Tibial artery (tissue), 4 donors: ENCODE measurements at places on chromosomes 1 and 21.

GRCh38 chr1:31258581-31258980 lies 18.9 kb upstream of the NKAIN1 start:
- DNase-seq = no peak

GRCh38 chr21:26739189-26739588 lies 106.0 kb downstream of the ADAMTS1 start:
- no peak for DNase-seq

DNA sequence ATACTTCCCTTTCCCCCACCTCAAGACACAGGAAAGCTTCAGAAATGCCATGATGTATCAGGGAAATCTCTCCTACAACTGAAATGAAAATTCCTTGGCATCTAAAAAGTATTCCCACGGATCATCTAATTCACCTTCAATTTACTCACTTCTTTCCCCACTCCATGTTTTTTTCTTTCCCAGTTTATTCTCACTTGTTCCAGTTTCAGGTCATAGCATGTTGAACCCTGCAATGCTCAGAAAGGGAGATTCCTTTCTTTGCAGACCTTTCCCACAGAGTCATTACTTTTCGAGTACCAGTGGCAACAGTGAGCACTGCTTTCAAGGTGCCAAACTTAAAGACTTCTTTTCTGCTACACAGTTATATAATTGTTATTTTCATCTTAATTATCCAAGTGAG lies 305.0 kb downstream of the VAV3 start:
- no peak for DNase-seq

DNA sequence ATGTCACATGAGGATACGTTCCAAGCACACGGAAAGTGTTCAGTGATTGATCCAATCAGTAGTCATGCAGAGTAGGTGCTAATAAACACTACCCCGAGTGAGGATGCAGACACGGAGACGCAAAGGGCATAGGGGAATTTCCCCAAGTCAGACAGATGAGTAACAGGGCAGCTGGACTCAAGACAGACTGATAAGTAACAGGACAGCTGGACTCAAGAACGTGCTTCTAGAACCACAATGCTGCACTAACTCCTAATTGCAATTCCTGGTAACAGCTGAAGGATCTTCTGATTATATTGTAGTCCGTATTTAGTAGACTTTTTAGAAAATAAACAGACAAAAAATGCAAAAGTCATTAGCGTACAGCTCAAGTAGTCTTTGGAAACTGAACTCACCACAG lies 1.9 kb upstream of the OR2T10 start:
- no peak for DNase-seq

GRCh38 chr1:158071138-158071537 lies 77.7 kb downstream of the KIRREL1 start:
- no peak for DNase-seq

DNA sequence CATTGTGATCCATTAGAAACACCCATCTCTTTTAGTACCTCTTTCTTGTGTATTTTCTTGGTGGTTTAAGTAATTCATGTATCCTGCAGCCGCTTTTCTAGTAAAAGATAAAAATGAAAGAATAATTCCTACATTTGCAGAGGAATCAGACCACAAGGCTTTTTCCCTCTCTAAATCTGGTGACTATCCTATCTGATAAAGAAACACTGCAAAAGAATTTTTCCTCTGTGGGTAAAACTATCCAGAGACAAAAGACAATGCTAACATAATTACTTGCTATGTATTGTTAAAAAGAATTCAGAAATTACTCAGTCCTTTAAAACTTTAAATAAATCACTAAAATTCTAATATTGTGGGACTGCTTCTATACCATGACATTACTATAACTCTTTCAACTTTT lies 51.0 kb downstream of the PRRX1 start:
- no peak for DNase-seq

DNA sequence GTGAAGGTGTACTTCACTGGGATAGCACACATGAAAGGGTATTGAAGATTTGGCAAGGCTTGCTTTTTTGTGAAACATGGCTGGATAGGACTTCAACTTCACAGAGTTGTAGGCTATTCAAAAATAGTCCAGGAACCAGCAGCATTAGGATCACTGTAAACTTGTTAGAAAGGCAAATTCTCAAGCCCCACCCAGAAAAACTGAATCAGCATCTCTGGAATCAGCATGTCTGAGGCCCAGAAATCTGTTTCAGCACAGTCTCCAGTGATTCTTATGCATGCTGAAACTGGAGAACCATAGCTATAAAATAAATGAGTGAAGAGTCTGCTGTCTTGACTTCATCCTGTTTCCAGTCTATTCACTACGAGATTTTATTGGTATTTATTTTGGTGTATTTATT lies 8.1 kb upstream of the KRTAP21-3 start:
- no peak for DNase-seq

DNA sequence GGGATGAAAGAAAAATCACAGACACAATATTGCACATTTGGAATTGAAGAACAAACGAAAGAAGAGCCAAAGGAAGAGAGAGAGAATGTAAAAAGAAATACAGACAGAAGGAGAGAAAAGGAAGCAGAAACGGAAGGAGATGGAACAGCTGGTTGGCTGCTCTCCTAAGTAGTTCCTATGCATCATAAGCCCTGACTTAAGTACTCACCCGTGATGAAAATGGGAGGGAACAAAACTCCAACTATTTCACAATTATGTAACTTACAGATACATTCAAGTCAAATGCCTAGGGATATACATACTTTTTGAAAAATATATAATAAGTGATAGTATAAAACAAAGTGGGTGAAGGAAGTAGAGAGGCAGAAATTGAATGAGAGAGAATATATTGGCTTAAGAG lies 88.5 kb downstream of the TTLL7 start:
- DNase-seq = no peak

DNA sequence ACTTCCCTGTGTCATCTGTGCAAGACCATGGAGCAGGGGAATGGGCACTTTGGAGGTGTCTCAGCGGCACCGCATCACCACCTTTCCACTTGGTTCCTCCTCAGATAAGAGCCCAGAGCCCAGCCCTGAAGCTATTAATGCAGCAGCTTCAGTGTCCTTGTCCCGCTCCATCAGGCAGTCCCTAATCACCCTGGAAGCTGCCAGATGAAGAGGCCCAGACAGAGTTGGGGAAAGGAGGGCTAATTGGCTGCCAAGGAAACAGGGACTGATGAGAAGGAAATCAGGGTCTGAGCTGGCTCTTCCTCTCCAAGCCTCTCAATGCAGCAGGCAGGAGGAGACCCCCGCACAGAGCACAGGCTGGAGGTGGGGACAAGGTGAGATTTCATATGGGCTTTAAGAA lies 83.1 kb upstream of the KLHDC7A start:
- no peak for DNase-seq

GRCh38 chr1:151435174-151435573 lies 24.1 kb downstream of the POGZ start:
- no peak for DNase-seq

DNA sequence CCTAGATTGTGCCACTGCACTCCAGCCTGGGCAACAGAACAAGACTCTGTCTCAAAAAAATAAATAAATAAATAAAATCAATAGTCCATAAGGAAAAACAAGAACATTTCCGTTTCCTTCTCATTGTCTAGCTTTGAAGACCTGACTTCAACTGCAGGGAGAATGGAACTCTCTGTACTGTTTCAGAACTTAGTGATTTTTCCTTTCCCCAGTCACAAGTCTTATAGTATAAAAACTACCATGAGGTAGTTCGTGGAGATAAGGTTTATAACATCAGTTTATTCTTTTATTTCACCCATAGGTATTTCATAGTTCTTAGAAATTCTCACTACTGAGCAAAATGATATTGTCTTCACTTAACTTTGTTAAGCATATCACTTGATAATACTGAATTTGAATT lies 11.4 kb upstream of the RWDD3 start:
- no peak for DNase-seq

- DNase-seq = no peak
Observed at GRCh38 chr1:50332941-50333594, 90.2 kb downstream of the DMRTA2 start.

DNA sequence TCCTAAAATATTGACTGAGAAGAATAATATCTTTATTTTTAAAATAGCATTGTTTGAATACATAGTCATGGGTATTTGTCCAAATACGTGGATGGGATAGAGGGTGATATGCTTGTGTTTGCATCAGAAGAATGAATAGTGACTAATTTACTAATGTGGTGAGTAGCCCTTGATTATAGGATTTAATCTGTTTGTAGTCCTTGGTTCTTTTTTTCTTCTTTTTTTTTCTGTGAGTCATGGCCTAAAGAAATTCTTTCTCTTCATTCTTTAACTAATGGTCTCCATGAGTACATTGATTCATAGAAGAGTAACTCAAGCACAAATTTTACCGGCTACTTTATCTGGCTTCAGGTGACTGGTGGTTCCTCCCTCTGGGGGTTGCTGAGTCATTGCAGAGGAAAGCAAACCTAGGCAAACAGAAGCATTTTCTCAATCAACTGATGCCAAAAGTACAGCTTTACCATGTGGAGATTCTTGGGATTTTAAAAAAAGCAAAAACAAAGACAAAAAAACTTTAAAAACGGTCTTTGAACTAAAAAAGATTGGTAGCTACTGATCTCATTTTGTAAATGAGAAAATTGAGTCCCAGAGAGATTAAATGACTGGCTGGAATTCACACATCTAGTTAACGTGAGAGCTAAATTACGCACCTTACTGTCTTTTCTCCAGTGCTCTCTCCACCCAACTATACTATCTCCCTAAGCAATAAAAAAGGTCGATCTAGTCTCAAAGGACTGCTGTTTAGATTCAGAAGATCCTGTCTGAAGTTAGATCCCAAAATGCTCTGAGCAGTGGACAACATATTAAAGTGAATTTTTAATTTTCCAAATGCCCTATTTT lies 40.5 kb downstream of the AK5 start:
- no peak for DNase-seq

- DNase-seq = no peak
Observed at GRCh38 chr1:212982430-212983152, 32.2 kb downstream of the VASH2 start.

DNA sequence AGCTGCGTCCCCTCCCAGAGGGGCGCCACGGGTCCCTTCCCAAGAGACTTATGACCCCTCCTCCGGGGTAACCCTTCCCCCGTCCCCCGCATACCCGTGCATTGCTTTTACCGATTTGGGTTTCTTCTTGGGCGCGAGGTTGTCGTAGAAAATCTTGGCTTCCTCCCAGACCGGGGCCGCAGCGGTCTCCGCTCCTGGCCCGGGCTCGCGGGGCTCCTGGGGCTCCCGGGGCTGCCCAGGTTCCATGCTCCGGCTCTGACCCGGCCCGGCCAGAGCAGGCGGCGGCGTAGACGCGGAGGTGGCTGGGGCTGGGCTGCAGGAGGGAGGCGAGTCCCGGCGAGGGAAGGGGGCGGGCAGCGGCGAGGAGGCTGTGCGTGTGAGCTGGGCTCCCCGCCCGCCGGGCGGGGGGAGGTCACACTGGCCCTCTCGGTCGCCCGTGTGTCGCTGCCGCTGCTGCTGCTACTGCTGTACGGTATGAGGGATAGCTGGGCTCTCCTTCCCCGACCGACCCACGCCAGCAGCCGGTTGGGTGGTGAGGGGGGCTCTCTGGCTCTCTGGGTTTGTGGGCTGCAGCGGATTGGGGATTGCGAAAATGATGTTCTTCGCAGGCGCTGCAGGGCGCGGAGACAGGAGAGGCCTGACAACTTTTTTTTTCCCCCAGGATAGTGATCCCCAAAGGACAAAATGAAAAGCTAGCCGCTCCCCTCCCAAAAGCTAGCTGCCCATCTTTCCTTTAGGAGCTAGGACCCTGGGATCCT lies at the start of gene NT5C1A:
Gene NT5C1A (minus strand): TSS at position 315 of the 758 bp plus-strand sequence. CDS start 69 bp downstream, at position 246.
- DNase-seq = no peak

DNA sequence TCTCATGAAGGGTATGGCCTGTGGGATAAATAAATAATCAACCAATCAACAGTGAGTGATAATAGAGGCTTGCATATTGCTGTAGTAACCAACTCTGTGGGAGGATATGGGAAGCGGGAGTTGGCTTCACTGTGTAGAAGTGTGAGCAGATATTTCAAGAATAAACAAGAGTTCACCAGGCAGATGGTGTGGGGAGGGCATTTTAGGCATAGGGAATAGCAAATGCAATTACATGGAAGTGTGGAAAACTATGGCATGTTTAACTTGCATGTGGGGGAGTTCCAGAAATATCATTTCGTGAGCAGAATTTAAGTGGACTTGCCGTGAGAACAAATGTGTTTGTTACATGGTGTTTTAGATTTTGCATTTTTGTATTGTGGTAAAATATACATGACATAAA lies 95.2 kb downstream of the SPATA46 start:
- no peak for DNase-seq

GRCh38 chr1:219782929-219783328 lies 145.4 kb downstream of the SLC30A10 start:
- no peak for DNase-seq

DNA sequence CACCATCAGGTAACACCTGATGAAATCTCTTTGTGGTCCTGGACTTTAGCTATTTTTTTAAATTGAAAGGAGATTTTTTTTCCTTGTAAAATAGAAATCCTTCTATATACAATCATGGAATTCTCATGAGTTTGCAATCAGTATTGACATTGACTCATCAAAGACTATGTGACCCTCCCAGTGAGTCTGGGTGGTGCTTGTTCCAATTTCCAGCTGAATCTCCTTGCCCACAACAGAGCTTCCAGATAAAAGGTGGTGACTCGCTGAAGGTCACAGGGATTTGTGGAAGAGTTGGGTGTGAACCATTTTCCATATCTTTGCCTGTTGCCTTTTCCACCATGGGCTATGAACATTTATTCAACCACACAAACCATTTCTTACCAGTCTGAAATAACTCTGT lies 486.6 kb downstream of the AJAP1 start:
- no peak for DNase-seq

- DNase-seq = no peak
Observed at GRCh38 chr1:65119951-65120350, 28.1 kb upstream of the AK4 start.

DNA sequence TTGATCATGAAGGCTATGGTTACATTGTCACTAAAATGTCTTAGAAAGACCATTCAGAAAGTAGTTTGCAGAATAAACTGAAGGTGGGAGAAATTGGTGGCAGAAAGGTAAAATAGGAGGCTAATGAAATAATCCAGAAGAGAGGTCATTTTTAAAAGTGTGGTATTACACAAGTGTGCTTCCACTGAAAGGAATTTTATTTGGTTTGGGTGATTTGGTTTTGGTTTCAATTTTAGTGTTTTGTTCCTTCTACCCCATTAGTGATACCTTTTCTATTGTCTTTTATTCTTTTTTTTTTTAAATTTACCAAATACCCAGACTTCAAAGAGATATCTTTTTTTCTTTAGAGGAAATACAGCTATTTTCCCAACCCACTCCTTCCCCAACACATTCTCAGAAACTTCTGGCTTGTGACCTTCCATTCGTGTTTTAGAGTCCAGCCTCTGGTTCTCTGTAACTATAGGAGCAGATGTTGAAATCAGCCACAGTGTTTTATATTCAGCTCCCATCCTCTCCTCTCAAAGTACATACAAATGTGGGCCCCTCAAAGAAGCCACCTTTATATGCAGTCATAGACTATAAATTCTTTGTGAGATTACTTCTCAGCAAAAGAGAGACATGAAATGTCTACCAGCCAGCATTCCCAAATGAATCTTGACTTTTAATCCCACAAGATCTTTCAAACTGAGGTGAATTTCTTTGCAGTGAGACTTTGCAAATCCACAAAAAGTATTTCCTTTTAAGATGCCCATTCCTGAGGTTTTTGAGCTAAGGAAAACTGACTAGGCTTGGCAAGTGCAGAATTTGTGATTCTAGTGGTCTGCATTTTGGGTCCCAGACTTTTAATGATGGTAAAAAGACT lies 42.0 kb upstream of the PALMD start:
- no peak for DNase-seq
